ENCODE measurements at places on chromosomes 16 and 17.
A peak's percentile ranks its signal among the peaks of the same experiment; 100 is the strongest.

- DNase-seq, result no peak
Measured at GRCh38 chr17:81849457-81849856, 10.9 kb downstream of the P4HB start.

- no peak for DNase-seq
Measured at GRCh38 chr17:68143425-68143824, 104.4 kb upstream of the AMZ2 start.

DNA sequence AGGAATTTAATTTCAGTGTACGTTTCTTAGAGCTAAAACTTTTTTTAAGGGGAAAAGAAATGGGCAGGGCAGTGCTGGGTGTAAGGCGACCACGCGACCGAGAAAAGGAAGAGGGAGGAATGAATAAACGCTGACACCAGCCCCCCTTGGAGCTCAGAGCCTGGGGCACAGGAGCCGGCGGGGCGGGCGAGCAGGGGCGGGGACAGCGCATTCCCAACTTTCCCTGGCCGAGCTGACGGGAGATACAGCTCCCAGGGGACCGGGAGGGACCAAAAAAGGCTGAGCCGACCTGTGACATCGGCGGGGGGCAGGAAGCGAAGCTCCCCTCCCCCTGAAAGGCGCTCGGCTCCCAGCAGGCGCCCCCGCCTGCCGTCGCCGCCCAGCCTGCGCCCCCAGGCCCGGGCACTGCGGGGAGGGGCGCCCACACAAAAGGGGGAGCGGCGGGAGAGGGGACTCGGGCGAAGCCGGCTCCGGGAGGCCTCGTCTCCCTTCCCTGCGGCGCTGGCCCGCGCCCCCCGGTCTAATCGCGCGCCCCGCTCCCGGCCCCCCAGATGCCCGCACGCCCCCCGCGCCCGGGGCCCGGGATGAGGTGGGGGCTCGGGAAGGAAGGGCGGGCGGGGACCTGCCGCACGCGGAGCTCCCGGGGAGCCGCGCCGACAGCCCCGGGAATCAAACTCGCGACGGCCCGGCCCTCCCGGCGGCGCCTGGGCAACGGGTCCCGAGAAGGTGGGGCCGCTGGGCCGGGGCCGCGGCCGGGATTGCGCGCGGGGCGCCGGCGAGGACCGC is 622 bp downstream of the CUEDC1 start:
- DNase-seq, result no peak

DNA sequence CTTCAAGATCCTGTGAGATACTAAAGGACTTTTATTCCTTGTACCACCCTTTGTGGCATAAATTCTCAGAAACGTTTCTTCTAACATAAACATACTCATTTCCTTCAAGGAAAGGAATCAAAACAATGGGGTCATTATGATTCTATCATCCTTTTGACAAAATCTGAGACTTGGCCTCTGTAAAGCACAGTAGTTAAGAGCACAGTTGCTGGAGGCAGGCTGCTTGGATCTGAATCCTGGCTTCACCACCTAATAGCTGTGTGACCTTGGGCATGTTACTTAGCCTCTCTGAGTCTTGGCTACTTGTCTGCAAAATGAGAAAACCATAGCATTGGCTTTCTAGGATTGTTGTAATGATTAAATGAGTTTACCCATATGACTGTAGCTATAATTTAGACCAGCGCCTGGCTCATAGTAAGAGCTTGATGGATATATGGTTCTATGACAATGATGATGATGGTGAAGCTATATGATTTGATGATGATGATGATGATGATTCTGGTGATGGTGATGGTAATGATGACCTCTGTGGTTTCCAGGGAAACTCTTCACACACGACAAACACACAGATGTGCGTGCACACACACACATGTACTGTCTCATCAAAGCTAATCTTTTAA is 6.1 kb upstream of the KRT31 start:
- no peak for DNase-seq

GRCh38 chr16:19912455-19913339 is 28.0 kb upstream of the GPRC5B start:
- no peak for DNase-seq

DNA sequence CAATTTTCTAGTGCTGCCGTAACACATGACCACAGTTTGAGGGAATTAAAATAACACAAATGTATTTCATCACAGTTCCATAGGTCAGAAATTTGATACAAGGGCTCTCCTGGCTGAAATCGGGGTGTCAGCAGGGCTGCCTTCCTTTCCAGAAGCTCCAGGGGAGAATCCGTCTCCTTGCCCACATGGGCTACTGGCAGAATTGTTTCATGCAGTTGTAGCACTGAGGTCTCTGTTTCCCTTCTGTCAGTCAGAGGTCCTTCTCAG is 20.5 kb downstream of the EIF4A3 start:
- no peak for DNase-seq

- no peak for DNase-seq
Measured at GRCh38 chr17:31754239-31754945, 104.7 kb downstream of the COPRS start.

GRCh38 chr16:64656471-64656870 is 465.4 kb downstream of the CDH11 start:
- no peak for DNase-seq

DNA sequence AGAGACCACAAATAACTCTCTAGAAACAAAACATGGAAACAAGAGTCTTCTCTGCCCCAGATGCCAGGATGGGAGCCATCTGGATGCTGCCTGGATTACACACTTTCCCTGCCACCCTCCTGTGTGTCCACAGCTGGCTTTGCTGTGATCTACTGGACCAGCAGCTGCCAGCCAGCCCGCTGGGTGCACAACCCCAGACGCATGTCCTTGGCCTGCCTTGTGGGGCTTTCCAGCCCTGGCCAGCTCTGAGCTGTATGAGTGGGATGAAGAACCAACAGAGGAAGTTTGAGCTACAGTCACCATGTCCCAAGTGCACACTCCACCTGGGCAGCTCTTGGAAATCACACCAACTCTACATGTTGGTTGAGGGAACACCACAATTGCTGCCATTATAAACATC is 57.0 kb upstream of the TNRC6C start:
- DNase-seq, result no peak

- DNase-seq, result no peak
Measured at GRCh38 chr17:27368151-27368795, 74.4 kb downstream of the WSB1 start.

GRCh38 chr17:63983320-63983719 is 10.6 kb upstream of the SCN4A start:
- DNase-seq, result no peak

- peak; percentile 16 for DNase-seq
Measured at GRCh38 chr16:6643080-6643686, 689.5 kb upstream of the RBFOX1 start.

DNA sequence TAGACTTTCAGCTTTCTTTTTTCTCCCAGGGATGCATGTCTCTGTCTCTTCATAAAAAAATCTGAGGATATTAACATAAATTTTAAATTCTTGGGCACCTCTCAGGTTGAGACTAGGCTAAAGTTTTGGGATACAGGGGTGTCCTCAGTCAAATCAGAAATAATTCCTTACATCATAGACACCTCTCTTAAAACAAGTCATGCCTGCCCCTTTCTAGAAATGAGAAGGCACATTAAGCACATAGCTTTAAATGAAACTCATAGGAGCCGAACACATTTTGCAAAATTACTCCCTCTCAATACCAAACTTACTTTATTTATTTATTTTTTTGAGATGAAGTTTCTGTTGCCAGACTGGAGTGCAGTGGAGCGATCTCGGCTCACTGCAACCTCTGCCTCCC is 67.3 kb upstream of the BCAR1 start:
- no peak for DNase-seq

- peak; percentile 98 for DNase-seq
Measured at GRCh38 chr16:67846320-67847063, at the start of gene NUTF2. Gene NUTF2 (plus strand): TSS chr16:67846933. CDS start chr16:67865131, 18,198 bp downstream.

DNA sequence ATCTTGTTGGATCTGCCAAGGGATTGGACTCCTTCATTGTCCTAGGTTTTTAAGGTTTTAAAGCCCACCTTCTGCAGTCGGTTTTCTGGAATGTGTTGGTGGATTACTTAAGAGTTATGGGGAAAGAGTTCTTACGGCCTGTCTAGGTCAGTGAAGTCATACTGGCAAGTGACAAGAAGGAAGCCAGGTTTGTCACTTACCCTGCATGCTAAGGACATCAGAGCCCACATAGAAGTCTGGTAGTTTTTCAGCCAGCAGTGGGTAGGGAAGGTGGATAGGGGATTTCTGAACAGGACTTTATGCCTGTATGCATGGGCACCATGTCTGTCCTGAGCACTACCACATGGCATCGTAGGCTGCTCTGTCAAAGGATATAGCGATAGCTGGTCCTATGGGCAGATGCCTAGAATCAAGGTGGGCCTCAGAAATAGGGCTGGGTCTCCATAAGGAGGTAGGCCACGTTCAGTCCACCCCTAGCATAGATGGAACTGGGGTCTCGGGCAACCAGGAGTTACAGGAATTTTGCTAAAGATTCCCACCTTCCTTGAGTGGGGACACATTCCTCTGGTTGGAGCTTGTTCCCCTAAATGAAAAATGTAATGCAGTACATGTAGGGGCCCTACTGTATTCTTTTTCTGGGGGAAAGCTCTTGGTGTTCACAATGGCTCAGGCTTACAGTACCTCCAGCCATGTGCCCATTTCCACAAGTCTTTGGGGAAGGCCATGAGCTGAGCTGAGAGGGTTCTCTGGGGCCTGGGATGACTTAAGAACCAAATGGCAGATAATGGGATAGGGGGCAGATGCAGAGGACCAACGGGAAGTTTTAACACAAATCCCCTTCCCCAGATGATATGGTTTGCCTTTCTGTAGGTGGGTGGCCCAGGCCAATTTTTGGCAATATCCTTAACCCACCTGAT is 27.5 kb downstream of the TRPV2 start:
- no peak for DNase-seq

DNA sequence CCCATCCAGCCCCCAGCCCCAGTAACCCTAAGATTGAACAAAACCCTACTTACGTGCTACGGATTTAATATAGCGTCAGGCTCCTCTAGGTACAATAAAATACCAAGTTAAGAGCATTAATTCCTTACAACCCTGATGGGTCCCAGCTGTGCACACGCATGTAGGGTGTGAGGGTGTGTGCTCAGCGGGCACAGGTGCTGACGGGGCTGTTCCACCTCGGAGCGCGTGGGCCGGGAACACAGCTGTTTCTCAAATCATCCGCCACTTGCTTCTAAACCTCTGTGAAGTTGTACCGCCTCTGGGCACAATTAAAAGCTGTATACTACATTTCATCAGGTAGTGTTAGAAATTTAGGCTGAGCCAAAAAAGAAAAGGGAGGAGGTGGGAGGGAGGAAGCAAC is 478.6 kb downstream of the MAF start:
- DNase-seq, result no peak

All from HL-60 (cell line).